Fibroblast of the aortic adventitia (primary cell): ENCODE measurements at places on chromosomes 6 and 20. TPM values are rescaled to one million over a fixed set of nuclear protein-coding genes. Genes with fewer than 3 reads are reported as not detected.

TNNC2 gene
- total RNA-seq, result 0.45 and 1.8 TPM in 2 replicates

ULBP3 gene
- total RNA-seq, result 0.41 and 16.4 TPM in 2 replicates

TSPO2 gene
- total RNA-seq, result not detected in 2 replicates

DSP gene
- total RNA-seq, result 4.2 and 4.3 TPM in 2 replicates

SIM1 gene
- total RNA-seq, result under 0.01 TPM in 1 of 2 replicates, not detected in the other

BANF2 gene
- total RNA-seq, result not detected in 2 replicates

ZNF831 gene
- total RNA-seq, result 0.98 TPM in 1 of 2 replicates, not detected in the other

PTP4A1 gene
- 9.6 and 46.1 TPM in 2 replicates for total RNA-seq

MED23 gene
- total RNA-seq, result 13.2 and 34.7 TPM in 2 replicates

STX11 gene
- 0.16 and 3.5 TPM in 2 replicates for total RNA-seq

TNXB gene
- total RNA-seq, result 54.0 and 315 TPM in 2 replicates

HAO1 gene
- not detected in 2 replicates for total RNA-seq

CD93 gene
- total RNA-seq, result 0.27 and 2.0 TPM in 2 replicates

WFDC10B gene
- not detected in 2 replicates for total RNA-seq

KIZ gene
- 19.4 and 55.3 TPM in 2 replicates for total RNA-seq

MRS2 gene
- total RNA-seq, result 18.3 and 31.6 TPM in 2 replicates

HLA-DPB1 gene
- 0.27 and 3.8 TPM in 2 replicates for total RNA-seq

ZFP57 gene
- 0.49 TPM in 1 of 2 replicates, not detected in the other for total RNA-seq

BIRC7 gene
- 0.09 and 0.25 TPM in 2 replicates for total RNA-seq

RHAG gene
- not detected in 2 replicates for total RNA-seq

ADGRF5 gene
- total RNA-seq, result under 0.01 and 15.9 TPM in 2 replicates
